Left forelimb (tissue), 1 donor: ENCODE measurements at places on chromosomes 6 and 20.

- DNase-seq, result no peak
Observed at GRCh38 chr6:52621631-52622030, 44.8 kb upstream of the TRAM2 start.

DNA sequence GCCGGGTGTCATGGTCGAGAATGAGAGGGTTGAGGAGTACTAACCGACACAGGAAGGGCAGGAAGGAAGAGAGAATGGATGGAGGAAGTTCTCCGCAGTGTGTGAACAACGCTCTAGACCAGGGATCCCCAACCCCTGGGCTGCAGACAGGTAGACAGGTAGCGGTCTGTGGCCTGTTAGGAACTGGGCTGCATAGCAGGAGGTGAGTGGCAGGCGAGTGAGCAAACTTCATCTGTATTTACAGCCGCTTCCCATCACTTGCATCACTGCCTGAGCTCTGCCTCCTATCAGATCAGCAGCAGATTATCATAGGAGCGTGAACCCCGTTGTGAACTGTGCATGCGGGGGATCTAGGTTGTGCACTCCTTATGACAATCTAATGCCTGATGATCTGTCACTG is 62.0 kb downstream of the SULF2 start:
- no peak for DNase-seq

DNA sequence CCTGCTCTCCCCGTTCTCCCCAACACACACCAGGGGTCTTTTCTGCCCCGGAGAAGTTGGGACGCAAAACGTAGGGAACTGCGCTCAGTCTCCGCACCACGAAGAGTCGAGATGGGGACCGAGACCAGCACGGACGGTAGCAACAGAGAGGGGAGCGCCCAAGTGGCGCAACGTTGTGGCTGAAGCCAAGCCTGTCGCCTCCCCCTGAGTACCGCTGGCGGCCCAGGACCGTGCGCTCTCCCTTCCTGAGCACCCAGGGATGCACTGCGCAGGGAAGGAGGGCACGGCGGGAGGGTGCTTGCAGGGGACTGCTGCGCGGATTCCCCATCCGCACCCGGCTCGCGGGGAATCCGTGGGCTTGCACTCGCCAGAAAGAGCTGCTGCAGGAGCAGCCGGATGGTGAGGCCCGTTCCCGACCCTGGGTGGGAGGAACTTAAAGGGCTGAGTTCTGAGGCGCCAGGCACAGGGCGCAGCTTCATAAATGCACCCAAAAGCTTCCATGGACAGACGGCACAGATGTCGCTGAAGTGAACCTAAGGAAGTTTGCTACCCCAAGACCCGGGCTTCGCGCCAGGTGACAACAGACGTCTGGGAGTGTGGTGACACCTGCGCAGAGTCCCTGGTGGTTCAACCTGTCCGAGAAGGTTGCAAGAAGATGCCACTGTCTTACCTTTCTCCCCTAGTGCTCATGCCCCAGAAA is 178.7 kb downstream of the TBXT start:
- no peak for DNase-seq

DNA sequence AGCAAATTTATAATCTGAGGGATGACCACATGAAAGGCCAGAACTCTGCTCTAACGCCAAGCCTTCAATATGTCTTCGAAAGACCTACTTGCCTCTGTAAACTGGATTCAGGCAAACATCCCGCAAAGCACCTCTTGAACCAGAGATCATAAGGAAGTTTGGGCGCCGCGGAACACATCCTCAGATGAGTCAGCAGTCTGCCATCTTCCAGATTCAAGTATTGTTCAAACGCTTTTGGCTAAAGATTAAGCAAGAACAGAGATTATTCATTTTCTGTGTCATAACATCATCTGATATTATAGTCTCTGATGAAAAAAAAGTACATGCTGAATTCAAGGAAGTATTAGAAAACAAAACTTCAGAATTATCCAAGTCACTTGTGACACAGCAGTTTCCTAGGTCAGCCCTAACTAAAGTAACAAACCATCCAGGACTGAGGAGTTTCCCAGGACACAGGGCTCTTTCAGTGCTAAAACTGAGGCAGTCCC is 20.8 kb downstream of the TBC1D7 start:
- no peak for DNase-seq

DNA sequence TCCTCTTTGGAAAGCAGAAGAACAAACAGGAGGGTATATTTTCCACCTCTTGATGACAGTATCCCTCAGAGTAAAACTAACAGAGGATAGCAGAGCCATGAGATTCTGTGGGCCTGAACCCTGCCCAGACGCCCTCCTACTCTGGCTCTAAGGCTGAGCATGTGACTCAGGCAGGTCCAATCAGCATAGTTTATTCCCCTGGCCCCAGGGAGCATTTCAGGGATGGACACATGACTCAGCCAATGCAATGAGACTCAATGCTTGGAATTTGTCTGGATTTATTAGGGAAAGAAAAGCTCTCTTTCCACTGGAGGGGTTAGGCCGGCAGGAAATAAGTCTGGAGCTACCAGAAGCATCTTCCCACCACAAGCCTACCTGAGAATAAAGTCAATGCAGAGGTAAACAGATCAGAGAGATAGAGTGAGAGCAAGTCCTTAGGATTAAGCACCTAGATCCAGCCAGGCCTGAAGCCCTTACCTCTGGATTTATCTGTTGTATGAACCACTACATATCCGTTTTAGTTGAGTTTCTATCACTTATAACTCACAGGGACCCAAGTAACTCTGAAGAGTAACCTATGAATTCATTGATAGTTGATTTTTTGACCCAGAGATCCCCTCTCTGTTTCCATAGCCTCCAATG is 68.2 kb upstream of the EYA2 start:
- no peak for DNase-seq

- no peak for DNase-seq
Observed at GRCh38 chr20:43903953-43904826, 10.5 kb upstream of the TOX2 start.

- no peak for DNase-seq
Observed at GRCh38 chr20:47165376-47165865, 191.1 kb downstream of the ZMYND8 start.

DNA sequence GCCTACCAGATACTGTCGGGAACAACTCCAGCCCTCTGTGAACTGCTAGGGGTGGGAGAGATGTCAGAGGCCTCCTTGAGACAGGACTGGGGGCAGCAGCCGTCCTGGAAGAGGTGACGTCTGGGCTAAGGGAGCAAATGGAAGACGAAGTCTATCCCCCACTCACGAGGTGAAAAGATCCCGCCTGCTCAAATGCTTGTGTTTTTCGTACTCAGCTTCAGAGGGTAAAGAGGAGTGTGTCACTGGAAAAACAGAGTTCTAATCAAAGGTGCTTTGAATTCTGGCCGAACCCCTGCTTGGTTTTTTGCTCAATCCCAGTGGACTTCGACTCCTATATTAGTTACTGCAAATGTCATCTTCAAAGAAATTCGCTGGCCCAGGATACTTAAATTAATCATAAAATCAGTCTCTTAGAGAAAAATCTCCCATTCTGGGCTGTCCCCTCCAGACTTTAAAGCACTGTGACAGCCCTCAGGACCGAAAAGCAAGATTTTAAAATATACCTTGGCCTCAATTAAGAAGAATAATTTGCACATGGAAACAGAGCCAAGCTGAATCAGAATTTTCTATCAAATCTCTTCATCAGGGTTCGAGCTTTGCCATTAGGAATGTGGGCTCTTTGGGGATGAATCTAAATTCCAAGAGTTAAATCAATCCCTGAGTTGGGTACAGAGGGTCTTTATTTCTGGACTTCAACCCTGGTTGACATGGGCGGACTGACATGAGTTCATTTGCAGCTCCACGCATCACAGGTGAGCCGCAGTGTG is 61.8 kb upstream of the AFDN start:
- peak; percentile 26 for DNase-seq

GRCh38 chr6:170378502-170378901 is 71.9 kb downstream of the FAM120B start:
- no peak for DNase-seq

DNA sequence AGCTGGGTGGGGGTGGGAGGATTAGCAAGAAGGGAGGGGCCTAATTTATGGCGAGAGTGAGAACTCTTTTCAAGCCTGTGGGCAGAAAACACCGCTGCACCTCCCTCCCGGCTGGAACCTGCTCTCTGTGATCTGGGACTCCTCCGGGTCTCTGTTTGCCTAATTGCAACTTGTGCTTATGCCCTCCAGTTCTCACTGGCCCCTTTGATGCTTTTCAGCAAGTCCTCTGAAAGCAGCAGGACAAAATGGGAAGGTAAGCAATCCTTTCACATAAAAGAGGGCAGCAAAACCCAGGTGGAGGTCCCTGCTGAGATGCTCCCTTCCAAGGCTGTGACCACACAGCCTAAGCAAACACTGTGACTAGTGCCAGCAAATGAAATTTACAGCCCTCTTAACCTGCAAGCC is 523.0 kb upstream of the FLRT3 start:
- no peak for DNase-seq

DNA sequence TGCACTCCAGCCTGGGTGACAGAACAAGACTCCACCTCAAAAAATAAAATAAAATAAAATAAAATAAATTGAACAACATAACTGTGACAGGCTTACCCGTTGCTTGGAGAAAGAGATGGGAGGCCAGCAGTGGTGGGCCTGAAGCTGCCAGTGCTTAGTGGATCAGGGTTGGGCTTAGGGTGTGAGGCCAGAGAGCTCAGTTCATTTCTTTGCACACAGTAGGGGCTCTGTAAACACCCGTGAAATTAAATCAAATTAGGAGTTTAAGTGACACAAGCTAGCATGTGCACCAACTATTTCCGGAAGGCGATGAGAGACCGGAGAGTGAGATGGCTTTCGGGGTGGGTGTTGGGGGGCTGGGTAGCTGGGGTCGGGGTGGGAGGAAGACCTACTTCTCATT is 25.8 kb upstream of the TTPAL start:
- DNase-seq, result no peak

DNA sequence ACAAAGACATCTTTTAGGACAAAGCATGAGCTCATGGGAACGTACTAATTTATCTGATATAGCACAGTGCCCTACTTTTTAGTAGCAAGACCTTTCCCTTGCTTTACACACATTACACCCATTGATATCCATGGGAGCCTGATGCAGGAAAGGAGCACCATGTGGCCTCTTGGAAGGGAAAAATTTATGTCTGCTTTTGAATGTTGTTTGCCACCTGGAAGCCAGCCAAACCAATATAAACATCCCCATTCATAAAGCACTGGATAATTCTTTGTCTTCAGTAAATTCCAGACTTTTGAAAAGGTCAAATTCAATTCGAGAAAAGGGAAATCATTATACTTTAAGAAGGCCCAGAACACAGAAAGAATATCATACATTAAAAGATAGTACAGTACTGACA is 152.3 kb upstream of the BEND6 start:
- DNase-seq, result no peak

DNA sequence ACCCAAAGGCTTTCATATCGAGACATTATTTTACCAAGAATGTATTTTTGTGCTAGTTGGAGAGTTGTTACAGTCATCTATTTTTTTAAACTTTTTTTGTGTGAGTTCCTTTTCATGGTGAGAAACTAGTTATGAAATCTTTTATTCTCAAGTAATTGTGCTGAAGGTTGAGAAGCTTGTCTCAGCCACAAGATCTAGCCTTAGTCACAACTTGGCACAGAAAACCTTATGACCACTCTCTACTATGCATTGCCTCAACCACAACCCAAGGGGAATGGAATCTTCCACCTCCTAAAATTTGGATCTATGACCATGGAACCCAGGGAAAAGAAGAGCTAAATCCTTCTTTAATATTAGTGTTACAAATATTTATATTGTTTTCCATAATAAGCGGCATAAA is 58.5 kb downstream of the HS3ST5 start:
- DNase-seq, result no peak

GRCh38 chr6:108872141-108872557 is 23.9 kb downstream of the ARMC2 start:
- DNase-seq, result no peak

- no peak for DNase-seq
Observed at GRCh38 chr6:141288947-141289346, 843.8 kb upstream of the GJE1 start.

DNA sequence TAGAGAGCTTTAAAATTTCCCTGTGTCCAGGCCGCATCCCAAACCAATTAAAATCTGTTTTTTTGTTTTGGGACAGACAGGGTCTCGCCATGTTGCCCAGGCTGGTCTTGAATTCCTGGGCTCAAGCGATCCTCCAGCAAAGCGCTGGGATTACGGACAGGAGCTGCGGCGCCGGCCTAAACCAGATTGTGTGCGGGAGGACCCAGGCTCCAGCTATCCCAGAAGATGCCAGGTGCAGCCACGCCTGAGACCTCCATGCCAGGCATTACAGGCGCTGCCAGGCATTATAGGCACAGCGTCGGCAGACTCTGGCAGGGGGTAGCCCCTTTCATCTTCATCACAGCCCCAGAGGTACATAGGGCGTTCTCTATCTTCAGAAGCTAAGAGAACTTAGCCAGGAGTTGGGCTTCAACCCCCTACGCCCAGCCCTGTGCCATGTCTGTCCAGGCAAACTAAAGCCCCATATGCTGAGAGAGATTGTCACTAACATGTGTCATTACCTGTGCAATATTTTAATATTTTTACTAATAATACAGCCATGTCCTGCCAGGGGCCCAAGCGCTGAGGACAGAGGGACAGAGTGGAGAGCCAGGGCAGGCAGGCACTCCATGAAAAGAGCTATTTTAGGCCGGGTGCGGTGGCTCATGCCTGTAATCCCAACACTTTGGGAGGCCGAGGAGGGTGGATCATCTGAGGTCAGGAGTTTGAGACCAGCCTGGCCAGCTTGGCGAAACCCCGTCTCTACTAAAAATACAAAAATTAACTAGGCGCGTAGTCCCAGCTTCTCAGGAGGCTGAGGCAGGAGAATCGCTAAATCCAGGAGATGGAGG is 9.8 kb upstream of the GRM4 start:
- DNase-seq, result peak; percentile 42

DNA sequence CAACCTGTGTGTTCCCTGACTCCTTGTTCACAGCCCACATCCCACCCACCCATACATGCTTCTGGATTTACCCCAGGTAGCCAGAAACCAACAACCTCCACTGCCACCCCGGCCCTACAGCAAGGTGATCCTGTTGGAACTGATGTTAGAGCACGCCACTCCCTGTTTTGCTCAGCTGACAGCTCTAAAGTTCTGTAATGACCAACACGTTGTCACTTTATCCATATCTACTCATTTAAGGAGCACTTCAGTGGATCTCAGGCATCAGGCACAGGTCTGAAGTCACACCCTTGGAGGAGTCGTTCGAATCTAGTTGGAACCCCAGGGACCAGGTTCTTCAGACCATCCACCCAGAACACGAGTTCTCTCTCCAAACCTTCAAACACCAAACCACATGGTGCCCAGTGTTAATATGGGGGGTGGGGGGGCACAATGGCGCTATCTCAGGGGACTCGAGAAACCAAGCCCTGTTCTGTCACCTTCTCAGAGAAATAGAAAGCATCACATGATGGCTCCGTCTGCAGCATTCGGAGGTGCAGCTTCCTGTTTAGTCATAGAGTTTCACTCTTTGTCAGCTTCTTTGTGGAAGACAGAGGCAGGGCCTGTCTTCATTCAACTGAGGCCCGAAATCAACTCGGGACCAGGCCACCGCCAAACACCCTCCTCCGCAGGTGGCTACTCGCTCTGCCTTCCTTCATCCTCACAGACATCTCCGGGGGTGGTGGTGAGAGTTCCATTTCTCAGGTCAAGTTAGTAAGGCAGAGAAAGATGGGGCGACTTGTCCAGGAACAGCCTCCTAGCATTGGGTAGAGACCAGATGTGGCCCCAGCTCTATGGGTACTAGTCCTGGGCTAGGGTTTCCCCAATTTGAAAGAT is 142.2 kb downstream of the NFATC2 start:
- no peak for DNase-seq
